AG20443 (cell line): ENCODE measurements at places on chromosomes 1 and 21.

- peak; percentile 63 for DNase-seq
Measured at GRCh38 chr1:207868251-207868773, 42.6 kb downstream of the CD34 start.

DNA sequence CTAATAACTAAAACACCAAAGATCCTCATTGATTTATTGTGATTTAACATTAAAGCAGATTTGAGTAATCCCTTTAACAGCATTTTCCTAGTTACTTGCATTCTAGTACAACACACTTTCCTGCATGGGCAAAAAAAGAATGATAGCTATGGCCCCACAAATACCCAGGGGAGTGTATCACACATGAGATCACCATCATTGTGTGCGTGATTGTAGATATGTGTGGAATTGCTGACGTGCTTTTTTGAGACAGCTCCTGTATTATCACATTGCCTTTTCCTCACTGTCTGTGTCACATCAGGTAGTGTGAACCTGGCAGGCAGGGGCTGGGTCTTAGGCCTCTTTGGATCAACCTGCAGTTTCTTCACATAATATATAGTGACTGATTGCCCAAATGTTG, 48.5 kb upstream of the SAMD13 start:
- DNase-seq = no peak

- no peak for DNase-seq
Measured at GRCh38 chr1:216907100-216907499, 183.9 kb upstream of the ESRRG start.

- no peak for DNase-seq
Measured at GRCh38 chr1:2025491-2025981, 6.4 kb downstream of the GABRD start.

DNA sequence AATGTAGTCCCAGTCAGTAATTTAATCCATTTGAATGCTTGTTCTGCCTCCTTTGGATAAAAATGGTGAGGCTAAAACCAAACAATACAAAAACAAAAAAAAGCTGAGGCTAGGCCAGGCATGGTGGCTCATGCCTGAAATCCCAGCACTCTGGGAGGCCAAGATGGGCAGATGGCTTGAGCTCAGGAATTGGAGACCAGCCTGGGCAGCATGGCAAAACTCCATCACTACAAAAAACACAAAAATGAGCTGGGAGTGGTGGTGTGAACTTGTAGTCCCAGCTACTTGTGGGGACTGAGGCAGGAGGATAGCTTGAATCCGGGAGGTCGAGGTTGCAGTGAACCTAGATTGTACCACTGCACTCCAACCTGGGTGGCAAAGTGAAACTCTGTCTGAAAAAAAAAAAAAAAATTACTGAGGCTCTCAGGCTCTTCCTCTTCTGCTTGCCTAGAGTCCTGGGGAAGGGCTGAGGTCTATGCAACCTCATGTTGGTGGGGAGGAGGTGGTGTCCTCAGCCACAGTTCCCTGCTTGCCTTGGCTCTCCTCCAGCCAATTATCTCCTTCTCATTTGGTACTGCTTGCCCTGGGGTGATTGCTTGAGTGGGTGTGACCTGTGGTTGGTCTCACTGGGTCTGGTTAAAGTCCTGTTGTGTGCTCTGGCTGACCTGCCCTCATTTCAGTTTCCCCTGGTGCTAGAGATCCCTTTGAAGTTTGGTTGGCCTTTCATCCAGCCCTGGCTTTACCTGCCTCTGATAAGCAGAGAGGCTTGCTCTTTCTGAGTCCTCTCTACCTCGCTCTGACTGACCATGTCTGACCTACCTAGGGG, 20.9 kb downstream of the S1PR1 start:
- no peak for DNase-seq

DNA sequence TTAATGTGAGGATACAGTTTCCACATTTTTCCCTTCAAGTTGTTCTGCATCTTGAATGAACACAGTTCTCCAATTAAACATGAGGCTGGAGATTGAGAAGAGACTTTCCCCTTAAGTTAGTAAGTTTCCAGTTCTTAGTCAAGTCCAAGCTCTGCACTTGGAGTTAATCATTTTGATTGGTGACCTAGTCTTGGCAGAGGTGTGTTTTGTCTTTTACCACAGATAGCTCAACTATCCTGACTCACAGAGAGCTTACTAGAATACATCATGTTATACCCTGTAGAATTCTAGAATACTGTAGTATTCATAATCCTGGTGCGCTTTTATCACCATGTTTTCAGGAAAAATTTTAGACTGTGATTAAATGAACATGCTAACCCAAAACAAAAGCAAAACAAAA, 129.2 kb downstream of the CYYR1 start:
- DNase-seq = peak; percentile 21

- DNase-seq = no peak
Measured at GRCh38 chr1:151277249-151277648, 4.8 kb upstream of the ZNF687 start.

DNA sequence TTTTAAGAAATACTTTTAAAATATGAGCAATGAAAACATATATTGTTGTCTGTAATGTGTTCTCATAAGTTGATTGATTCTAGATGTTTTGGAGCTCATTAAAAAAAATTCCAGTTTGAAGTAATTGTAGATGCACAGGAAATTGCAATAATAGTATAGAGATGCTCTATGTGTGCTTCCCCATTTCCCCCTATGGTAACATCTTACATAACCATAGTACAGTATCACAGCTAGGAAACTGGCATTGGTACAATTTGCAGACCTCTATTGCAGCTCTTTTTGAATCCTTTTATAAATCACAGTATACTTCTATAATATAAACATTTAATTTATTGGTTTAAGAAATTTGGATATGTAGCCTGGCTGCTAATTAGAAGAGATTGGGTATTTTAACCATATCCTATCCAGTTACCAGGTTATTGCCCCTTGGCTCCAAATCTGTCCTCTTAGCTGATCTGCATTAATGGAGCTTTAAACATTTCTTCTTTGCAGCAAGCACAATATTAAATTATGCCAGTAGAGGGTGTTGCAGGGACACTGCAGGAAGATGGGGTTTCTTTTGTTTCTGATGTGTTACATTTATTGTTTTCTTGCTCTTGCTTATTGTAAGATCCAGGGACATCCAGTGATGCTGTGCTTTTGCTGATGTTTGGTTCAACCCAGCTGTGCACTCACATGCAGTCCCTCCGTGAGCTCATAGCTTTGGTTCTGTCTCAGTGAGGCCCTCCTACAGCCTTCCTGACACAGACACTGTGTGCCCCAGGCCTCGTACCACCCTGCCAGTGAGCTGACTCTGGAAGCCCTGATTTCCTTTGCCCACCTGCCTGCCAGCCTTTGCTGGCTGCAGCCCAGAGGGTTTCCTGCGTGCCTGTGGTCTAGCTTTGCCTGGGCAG, 103.3 kb downstream of the RABGAP1L start:
- DNase-seq = peak; percentile 68

GRCh38 chr21:38402291-38402690, 96.0 kb downstream of the ERG start:
- no peak for DNase-seq

- peak; percentile 8 for DNase-seq
Measured at GRCh38 chr1:196178083-196178635, 430.1 kb downstream of the KCNT2 start.

GRCh38 chr1:107914119-107914765, 50.7 kb downstream of the VAV3 start:
- DNase-seq = no peak
